NCI-H1048 (cell line): ENCODE measurements at places on chromosomes 12 and 14.
A peak's percentile ranks its signal among the peaks of the same experiment; 100 is the strongest.

- no peak for DNase-seq
These were observed 24.6 kb downstream of the FAM222A start for GRCh38 chr12:109738209-109738608.

- no peak for DNase-seq
These were observed 21.8 kb downstream of the PLXNC1 start for GRCh38 chr12:94169966-94170689.

GRCh38 chr12:67647799-67648520 lies 585 bp upstream of the DYRK2 start:
- DNase-seq: no peak

- DNase-seq: no peak
These were observed 165.4 kb downstream of the KICS2 start for GRCh38 chr12:64056741-64057140.

GRCh38 chr14:85895603-85896002 lies 365.7 kb downstream of the FLRT2 start:
- no peak for DNase-seq

- DNase-seq: peak; percentile 43
These were observed 61.6 kb upstream of the DAAM1 start for GRCh38 chr14:59126714-59127436.

DNA sequence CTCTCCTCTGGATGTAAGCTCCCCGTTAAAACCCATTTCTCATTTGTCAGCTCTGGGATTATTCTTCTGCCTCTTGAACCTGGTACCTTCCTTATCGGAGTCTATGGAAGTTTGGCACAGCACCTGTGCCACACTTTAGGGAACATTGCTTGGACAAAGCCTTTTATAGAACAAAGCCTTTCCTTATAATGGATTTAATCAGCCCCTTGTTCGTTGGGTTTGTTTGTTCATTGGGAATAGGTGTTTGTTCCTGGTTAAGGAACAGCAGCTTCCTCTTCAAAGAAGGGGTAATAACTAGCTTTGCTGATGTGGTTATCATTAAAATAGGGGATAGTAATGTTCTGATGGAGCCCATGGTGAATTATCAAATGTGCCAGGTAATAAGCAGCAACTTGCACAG lies 70.4 kb downstream of the NRXN3 start:
- DNase-seq: no peak

DNA sequence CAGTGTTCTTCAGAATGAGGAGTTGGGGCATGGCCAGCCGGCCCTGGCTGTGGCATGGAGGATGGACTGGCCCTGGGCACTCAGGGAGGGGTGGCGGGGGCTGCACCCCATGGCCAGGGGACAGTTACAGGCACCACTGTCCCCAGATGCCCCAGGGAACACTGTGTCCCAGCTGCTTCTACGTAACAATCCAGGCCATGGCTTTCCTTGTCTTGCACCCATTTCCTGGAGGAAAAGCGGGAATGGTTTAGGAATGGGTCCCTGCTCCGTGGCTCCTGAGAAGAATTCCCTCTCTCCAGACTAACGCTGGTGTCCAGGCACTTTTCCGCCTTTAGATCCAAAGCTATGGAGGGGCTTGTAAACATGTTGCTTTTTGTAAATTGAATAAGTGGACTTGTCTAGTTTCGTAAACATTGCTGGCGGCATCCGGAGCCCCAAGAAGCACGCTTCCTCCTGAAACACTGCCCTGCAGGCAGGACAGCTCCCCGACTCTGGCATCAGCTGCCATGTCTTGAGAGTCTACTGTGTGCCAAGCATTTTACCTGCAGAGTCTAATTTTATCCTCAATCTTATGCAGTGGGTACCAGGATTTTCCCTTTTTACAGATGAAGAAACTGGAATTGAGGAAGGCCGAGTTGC lies 238.3 kb downstream of the SLC41A2 start:
- no peak for DNase-seq

GRCh38 chr12:67086116-67086515 lies 183.0 kb upstream of the CAND1 start:
- DNase-seq: no peak

DNA sequence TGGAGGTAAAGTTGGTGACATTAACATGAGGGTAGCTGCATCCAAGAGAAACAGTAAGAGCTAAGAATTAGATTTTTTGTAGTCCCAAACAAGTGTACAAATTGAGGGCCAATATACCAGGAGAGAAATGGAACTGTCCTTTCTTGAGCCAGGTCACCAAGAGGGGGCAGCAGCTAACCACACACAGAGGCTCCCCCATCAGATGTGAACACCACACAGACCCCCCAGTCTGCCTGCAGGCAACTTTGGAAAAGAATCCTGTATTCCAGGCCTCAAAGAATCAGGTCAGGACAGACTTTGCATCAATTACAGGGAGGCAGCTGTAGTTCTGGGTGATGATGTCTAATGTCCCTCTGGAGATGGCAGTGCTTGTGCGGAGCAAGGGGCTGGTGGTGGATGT lies 77.9 kb downstream of the SPTB start:
- DNase-seq: no peak

- DNase-seq: no peak
These were observed 266.8 kb downstream of the ADAMTS20 start for GRCh38 chr12:43285159-43285598.
